ENCODE measurements at places on chromosomes 1 and 21.
A peak's percentile ranks its signal among the peaks of the same experiment; 100 is the strongest.

DNA sequence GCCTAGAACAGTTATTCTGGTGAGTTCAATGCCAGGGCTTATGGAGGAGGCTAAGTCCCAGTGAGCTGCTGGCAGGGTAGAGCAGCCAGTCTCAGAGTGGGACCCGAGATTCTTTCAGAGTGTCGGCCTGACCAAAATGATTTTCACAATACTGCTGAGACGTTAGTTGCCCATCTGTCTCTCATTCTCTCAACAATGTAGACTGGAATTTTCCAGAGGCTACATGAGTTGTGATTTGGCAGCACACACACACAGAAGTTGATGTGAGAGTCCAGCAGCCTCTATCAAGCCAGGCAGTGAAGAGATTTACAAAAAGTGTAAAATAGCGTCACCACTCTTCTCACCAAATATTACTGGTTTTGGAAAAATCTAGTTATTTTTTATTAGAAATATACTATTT is 21.7 kb downstream of the CACNA1S start:
- DNase-seq = no peak

DNA sequence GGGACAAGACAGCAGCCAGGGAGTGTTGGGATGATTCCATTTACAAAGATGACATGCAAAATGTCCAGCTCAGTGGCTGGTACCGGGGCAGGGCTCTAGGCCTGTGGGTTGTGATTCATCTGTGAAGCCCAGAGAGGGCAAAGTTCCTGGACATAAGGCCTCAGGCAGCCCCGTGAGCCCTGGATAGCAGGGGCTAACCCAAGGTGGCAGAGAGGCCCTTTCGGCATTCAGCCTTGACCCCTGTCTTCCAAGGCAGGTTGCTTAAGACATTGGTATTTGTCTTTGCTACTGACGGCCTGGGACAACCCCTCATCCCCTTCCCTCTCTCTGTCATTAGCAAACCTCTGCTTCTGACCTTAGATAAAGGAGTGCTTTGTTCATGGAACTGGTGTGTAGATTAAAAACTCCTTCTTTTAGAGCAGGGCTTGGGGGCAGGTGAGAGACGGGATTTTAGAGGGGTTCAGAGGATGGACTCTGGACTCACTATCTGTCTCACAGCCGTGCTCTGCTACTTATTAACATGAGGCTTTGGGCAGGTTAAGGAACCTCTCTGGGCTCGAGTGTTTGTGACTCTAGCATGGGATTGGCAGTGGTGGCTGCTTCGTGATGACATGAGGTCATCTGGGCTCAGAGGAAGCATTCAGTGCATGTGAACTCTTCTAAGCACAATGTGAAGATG is 36.3 kb downstream of the TMEM51 start:
- DNase-seq = no peak

DNA sequence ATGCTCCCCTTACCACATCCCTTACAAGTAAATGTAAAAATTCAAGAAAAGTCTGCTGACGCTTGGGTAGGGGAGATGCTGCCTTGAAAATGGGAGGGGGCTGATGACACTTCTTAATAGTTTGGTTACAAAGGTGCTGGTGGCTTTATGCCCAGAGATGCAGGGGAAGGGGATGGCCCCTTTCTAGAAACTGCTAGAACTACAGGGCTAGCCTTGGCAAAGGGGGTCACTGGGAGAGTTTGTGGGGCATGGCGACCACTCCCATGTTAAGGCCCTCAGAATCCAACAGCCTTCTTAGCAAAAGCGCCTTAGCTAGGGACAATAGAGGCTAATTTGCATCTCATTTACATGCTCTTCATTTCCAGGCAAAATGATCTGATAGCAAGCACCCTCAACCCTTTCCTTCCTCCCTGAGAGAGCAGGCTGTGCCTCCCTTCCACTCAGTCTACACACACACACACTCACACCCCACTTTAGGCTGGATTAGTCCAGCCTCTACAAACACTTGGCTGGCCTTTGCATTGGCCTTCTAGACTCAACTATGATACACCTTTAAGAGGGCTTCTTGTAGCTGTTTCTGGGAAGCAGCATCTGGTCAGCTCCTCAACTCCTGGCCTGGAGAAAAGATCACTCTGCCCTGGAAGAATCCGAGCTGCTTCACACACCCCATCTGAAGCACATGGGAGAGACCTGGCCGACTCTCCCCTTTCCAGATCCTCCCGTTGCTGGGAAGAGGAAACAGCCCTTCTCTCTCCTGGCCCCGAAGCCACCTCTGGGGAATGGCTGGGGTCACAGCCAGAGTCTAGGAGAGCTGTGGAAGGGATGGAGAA is 1.7 kb downstream of the SEMA6C start:
- peak; percentile 17 for DNase-seq

DNA sequence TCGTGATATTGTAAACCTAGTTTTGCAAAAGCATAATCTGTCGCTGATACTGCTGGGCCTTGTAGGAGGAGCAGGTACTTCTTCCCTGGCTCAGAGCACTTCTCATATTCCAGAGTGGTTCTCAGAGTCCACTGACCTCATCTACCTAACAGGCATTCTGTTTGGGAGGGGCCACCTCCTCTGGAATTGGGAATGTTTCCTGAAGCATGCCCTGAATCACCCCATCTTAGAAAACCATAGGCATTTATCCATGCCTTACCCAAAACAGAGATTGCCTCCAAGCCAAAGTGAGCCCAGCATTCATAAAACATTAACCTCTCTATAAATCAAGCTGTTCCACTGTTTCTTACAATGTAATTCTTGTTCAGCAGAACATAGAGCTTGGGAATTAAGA is 35.1 kb downstream of the SLC44A3 start:
- DNase-seq = no peak

DNA sequence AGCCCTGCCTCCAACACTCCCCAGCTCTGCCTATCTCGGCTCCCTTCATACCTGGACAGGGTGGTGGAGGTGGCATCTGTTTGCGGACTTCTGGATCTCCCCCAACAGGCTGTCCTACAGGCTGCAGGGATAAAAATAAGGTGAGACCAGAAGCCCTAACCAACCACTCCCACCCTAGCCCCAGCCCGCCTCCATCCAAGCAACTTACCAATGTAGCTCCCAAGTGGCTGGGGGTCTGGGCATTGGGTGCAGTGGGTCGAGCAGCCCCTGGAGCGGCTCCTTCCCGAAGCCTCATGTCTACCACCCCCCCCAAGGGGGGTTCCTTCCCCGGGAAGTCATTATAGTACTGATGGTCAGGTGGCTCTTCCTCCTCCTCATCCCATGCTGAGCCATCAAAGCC is 4.4 kb downstream of the SHC1 start:
- no peak for DNase-seq

DNA sequence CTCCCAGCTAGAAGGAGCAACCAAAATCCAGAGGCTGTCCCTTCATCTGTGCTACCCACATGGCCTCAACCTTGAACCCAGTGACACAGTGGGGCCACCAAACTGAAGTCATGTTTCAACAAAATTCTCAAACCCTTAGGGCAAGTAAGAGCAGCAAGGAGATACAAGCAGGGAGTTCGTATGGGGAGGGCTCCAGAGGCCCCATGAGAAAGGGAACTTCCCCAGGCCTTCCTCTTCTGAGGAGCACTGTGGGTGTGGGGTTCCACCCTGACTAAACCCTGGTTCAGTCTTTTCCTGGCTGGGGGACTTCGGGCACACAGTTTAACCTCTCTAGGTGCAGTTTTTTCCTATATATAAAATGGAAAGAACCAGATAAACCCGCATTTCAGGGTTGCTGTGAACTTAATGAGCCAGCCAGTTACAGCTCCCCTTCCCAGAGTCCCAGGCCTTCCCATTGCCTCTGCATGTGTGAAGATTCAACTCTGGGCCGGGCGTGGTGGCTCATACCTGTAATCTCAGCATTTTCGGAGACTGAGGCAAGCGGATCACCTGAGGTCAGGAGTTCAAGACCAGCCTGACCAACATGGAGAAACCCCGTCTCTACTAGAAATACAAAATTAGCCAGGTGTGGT is 8.0 kb upstream of the THEMIS2 start:
- DNase-seq = no peak

- DNase-seq = no peak
These were observed 42.0 kb upstream of the CLSTN1 start for GRCh38 chr1:9865724-9866123.

- no peak for DNase-seq
These were observed 3.8 kb downstream of the TCEA3 start for GRCh38 chr1:23420778-23421177.

- DNase-seq = no peak
These were observed 267.7 kb downstream of the PTBP2 start for GRCh38 chr1:96989302-96989701.

- peak; percentile 45 for DNase-seq
These were observed 16.1 kb downstream of the TNFRSF8 start for GRCh38 chr1:12078938-12079861.

DNA sequence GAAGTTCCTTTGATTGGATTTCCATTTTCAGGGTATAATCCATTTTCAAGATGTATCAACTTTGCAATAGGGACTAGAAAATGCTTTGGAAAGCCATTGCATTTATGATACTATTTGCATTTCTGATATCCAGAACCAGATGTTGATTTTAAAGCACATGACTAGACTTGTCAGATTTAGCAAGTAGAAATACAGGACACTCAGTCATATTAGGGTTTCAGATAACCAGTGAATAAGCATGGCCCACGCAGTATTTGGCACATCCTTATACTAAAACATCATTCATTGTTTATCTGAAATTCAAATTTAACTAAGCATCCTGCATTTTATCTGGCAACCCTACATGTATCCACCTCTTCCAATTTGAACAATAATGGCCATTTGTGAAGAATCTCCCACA is 113.3 kb upstream of the DPT start:
- no peak for DNase-seq

GRCh38 chr21:25396135-25396711 is 211.1 kb downstream of the MRPL39 start:
- DNase-seq = no peak

- DNase-seq = no peak
These were observed 92.8 kb upstream of the IFFO2 start for GRCh38 chr1:19049128-19049768.

- no peak for DNase-seq
These were observed 51.9 kb downstream of the LDLRAD2 start for GRCh38 chr1:21863981-21864380.

DNA sequence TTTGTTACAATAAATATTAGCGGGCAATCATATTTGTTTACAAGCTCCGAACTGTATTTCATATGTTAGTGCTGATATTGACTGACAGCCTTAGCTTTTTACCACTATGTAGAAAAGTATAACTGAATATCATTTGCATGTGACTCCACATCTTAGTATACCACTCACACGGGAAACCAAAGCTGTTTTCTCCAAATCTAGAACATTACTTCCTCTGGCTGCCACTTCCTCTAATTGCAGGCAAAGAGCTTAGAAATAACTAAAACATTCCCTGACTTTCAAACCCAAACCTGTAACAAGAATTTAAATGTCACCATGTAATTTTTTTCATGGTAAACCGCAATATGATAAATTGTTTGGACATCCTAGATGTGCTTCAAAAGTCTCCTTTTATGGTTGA is 174.7 kb downstream of the LBR start:
- no peak for DNase-seq

DNA sequence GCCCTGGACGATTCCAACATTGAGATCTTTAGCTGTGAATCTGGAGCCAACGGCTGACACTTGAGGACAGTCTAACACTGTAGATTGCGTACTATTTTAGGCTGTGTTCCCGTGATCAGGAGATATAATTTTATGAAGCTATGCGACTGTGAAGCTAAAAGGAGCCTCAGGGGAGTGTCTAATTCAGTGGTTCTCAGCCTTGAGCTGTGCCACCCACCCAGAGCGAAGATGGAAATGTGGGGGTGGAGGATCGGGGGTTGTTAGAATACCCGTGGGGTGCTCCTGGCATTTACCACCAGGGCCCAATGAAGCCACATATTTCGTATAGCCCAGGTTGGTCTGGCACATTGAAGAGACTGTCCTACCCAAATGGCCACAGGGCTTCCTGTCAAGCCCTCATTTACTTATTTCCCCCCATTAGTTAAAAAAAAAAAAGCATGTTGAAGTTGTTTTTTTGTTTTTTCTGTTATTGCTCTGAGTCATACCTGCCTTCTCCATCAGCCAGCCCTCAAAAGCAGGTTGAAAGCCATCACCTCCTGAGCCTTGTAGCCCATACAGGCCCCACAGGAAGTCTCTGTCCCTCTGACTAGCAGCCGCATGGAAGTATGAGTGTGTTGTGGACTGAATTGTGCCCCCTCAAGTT is 141.7 kb downstream of the GALNT2 start:
- no peak for DNase-seq

DNA sequence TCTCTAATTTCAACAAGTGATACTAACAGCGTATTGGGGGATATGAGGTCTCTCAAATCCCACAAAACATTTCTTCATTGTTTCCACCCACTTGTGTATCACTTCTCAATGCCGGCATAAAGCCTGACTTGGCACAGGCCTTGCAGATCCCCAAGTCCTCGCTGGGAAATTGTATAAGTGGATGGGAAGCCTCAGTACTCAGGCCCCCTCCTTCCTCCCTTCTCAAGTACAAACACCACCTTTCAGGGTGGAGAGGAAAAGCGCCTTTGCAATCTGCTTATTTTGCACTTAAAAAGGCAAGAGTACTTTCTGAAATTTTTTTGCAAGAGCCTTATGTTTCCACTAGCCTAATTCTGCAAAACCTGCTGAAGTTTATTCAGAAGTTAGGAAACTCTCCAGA is 25.8 kb upstream of the KLHDC8A start:
- no peak for DNase-seq

DNA sequence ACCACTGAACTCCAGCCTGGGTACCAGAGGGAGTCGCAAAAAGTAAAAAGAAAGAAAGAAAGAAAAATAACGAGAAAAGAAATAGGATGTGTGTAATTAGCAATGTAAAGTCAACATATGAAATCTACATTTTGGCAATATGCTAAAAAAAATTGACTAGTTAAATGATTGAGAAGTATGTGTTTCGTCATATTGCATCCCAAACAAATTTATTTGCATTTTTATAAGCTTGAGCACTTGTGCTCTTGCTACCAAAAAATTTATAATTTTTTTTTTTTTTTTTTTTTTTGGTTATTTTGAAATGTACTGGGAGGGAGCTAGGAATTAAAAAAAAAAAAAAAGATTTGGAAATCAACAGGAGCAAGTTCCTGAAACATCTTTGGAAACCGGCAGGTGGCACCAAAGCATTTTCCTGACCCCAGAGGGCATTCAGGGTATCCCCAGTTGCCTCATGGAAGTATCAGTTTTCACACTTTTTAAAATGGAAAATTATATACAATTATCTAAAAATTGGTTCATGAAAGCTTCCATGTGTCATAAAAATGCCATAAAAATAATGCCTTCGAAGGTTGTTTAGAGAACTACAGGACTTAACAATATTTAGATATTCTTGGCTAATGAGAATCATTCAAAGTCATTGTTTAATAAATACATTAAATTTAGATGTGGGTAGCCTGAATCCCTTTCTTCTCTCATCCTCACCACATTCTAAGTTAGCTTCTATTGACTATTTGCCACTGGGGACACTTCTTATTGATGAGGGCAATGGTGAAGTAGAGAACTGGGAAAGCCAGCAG is 4.8 kb upstream of the HEATR1 start:
- peak; percentile 50 for DNase-seq

GRCh38 chr1:201659572-201659971 is 120.6 kb downstream of the NAV1 start:
- DNase-seq = no peak

- DNase-seq = no peak
These were observed 5.5 kb upstream of the CFAP410 start for GRCh38 chr21:44344541-44345183.

- no peak for DNase-seq
These were observed 104.9 kb downstream of the RUNX1 start for GRCh38 chr21:34944015-34944755.

Measured in iris pigment epithelial cell (primary cell).